ENCODE measurements at places on chromosomes 11 and 22.
A peak's percentile ranks its signal among the peaks of the same experiment; 100 is the strongest.

- no peaks in the 10 kb centered on the region for H3K27me3 ChIP-seq
- peak overlapping the region; percentile 91 for H3K27ac ChIP-seq
- peak overlapping the region; percentile 45 for H3K4me3 ChIP-seq
These were observed 13.7 kb downstream of the ZBTB16 start for GRCh38 chr11:114073007-114073827.

DNA sequence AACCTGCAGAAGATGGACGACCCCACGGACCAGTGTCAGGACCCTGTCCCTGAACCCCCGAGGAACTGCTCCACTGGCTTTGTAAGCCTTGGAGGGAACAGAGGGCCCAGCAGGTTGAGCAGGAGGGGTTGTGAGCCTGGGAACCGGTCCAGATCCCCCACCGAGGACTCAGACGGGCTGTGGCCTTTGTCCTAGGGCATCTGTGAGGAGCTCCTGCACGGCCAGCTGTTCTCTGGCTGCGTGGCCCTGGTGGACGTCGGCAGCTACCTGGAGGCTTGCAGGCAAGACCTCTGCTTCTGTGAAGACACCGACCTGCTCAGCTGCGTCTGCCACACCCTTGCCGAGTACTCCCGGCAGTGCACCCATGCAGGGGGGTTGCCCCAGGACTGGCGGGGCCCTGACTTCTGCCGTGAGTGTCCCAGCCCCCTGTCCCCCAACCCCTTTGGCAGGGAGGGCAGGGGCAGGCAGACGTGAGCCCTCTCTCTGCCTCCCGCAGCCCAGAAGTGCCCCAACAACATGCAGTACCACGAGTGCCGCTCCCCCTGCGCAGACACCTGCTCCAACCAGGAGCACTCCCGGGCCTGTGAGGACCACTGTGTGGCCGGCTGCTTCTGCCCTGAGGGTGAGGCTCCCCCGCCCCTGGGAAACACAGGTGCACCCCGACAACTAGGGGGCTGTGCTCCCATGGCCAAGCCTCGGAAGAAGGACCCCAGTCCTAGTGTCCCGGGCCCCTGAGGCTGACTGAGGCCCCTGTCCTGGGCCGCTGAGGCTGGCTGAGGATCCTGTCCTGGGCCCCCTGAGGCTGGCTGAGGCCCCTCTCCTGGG is 6.4 kb downstream of the MUC5AC start:
- H3K36me3 ChIP-seq = no peaks in the 10 kb centered on the region
- H3K27me3 ChIP-seq = no peaks in the 10 kb centered on the region
- H3K4me1 ChIP-seq = no peaks in the 10 kb centered on the region
- no peak overlapping the region for H3K27ac ChIP-seq
- no peak for DNase-seq

- peaks cover 6% of the 10 kb centered on the region for H3K36me3 ChIP-seq
- peak overlapping the region; percentile 77 for H3K4me3 ChIP-seq
- H3K27ac ChIP-seq = peak overlapping the region; percentile 81
- DNase-seq = peak; percentile 47
These were observed 2.1 kb downstream of the ADA2 start for GRCh38 chr22:17217179-17217578.

GRCh38 chr11:62567018-62567633 is 6.6 kb downstream of the EEF1G start:
- peaks cover 71% of the 10 kb centered on the region for H3K36me3 ChIP-seq
- H3K4me1 ChIP-seq = peaks cover 57% of the 10 kb centered on the region

DNA sequence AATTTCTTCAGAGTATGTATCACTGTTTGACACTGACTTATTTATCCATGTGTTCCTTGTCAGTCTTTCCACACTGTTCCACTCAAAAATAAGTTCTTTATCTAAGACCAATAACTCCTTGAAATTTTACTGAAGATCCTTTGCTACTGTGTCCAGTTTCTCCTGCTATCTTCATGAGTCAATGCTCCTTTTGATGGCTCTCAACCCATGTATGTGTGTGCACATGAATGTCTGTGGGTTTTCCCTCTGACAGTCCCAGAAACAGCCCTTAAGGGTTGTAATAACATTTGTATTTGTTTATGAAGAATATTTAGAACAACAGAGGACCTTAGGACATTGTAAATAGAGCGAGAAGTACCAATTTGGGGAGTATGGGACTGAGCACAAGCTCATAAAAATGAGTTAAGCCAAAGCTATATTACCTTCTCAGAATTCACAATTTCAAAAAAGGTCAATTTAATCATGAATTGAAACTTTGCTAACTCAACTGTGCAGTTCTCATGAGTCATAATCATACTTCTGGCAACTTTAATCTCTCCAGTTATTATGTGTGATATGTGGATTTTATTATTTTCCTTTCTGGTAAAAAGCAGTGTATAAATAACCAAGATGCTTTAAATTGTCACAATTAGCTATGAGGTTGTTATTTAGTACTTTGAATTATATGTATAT is 533.6 kb downstream of the CNTN5 start:
- H3K36me3 ChIP-seq = no peaks in the 10 kb centered on the region
- H3K4me1 ChIP-seq = no peaks in the 10 kb centered on the region
- DNase-seq = no peak
- H3K27ac ChIP-seq = no peak overlapping the region
- no peak overlapping the region for H3K4me3 ChIP-seq

- H3K4me3 ChIP-seq = no peak overlapping the region
- no peaks in the 10 kb centered on the region for H3K27me3 ChIP-seq
- H3K36me3 ChIP-seq = no peaks in the 10 kb centered on the region
- H3K4me1 ChIP-seq = no peaks in the 10 kb centered on the region
- DNase-seq = no peak
These were observed 219.1 kb upstream of the CCDC179 start for GRCh38 chr11:23079382-23079813.

DNA sequence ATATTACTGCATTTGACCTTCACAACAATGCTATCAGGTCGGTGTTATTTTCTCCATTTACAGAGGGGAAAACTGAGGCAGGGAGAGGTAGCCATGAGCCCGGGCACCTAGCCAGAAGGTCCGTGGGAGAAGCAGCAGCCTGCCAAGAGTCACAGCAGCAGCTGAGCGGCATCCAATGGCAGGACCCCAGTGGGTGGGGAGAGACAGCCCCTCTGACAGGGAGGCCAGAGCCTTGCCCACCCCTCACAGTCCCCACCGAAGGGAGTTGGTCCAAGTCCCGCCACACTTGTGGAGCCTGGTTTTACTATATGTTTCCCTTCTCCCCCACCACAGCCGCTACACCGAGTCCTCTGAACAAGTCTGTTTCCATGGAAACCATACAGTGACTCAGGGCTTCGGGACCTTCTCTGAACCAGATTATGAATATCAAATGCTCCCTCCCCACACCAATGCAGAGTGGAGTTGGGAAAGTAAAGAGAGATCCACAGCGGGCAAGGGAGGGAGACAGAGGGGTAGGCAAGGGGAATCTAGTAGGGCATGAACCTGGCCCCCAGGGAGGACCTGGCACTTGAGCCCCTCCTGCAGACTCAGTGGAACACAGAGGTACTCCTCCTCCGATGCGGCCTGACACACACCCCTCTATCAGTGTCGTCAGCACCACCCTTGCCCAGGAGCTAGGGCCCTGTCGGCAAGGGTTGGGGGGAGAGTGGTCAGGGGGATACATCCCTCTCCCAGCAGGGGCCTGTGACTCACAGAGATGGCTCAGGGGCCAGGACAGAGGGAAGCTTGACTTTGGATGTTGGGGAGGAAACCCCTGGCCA is 2.5 kb downstream of the CHST1 start:
- H3K4me3 ChIP-seq = no peak overlapping the region
- peaks cover 49% of the 10 kb centered on the region for H3K27me3 ChIP-seq
- DNase-seq = peak; percentile 61

GRCh38 chr11:61830237-61831105 is 2.4 kb downstream of the FADS2 start:
- H3K27me3 ChIP-seq = peaks cover 9% of the 10 kb centered on the region
- peaks cover 46% of the 10 kb centered on the region for H3K36me3 ChIP-seq
- H3K27ac ChIP-seq = no peak overlapping the region

GRCh38 chr11:61141601-61142028 is 19.6 kb downstream of the VPS37C start:
- no peaks in the 10 kb centered on the region for H3K27me3 ChIP-seq
- no peak for DNase-seq
- no peaks in the 10 kb centered on the region for H3K36me3 ChIP-seq
- no peak overlapping the region for H3K4me3 ChIP-seq

GRCh38 chr22:30615543-30615954 is 8.6 kb downstream of the TCN2 start:
- no peak overlapping the region for H3K4me3 ChIP-seq
- no peaks in the 10 kb centered on the region for H3K27me3 ChIP-seq
- no peaks in the 10 kb centered on the region for H3K36me3 ChIP-seq
- DNase-seq = no peak

DNA sequence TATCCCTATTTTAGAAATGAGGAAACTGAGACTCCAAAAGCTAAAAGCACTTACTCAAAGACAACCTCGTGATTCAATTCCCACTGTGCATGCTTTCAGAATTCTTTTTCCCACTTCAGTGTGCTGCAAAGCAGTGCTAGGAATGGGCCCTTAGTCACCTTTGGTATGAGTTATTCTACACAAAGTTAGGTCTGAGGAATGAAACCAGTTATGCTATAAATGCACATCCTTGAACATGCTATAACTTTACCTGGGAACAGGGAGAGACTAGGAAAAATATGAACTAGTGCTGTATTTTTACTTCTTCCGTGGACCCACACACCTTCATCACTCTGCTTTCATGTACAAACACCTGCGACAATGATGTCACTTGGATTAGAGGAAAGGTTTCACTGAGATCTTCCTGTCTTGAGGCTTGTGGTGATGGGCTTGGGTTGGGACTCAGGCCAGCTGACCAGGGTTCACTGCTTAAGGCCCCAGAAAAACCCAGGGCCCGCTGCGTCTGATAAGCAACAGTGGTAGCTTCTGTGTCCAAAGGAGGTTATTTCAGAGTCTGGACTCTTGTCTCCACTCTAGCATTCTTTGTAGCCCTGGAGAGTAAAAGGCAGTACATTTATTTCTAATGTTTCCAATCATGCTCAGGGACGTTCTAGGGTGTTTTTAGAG is 81.6 kb downstream of the ZC3H12C start:
- H3K27ac ChIP-seq = no peak overlapping the region
- peaks cover 14% of the 10 kb centered on the region for H3K27me3 ChIP-seq
- H3K4me3 ChIP-seq = no peak overlapping the region

- H3K27ac ChIP-seq = no peak overlapping the region
- DNase-seq = no peak
- no peaks in the 10 kb centered on the region for H3K27me3 ChIP-seq
- H3K36me3 ChIP-seq = no peaks in the 10 kb centered on the region
- H3K4me3 ChIP-seq = no peak overlapping the region
These were observed 875.6 kb downstream of the METTL15 start for GRCh38 chr11:28983780-28984179.

GRCh38 chr11:105975128-105975527 is 46.9 kb downstream of the MSANTD4 start:
- H3K27me3 ChIP-seq = peaks cover 3% of the 10 kb centered on the region
- H3K4me3 ChIP-seq = no peak overlapping the region
- H3K27ac ChIP-seq = no peak overlapping the region
- no peaks in the 10 kb centered on the region for H3K36me3 ChIP-seq
- no peak for DNase-seq

DNA sequence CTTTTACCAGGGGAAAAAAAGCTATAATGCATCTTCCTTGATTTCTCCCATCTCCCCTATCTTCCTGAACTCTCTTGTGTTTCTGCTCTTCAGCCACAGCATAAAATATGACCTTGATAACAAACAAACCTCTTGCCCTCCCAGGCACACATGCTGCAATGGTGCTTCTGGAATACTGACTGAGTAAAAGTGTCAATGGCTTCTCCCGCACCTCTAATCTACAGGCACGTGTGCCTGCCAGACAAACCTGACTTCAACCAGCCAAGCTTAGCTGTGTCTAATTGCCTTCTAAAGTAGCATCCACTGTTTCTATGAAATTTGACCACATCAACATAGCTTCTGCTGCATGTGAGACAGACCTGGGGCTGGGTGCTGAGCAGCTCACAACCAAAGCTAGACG is 12.7 kb downstream of the OPCML start:
- H3K4me3 ChIP-seq = no peak overlapping the region
- no peaks in the 10 kb centered on the region for H3K36me3 ChIP-seq
- no peaks in the 10 kb centered on the region for H3K27me3 ChIP-seq

- no peak for DNase-seq
- peaks cover 66% of the 10 kb centered on the region for H3K36me3 ChIP-seq
- H3K27ac ChIP-seq = peak overlapping the region; percentile 92
- peaks cover 58% of the 10 kb centered on the region for H3K4me1 ChIP-seq
- H3K27me3 ChIP-seq = no peaks in the 10 kb centered on the region
- peak overlapping the region; percentile 81 for H3K4me3 ChIP-seq
These were observed 12.6 kb downstream of the IGSF9B start for GRCh38 chr11:133943950-133944698.

DNA sequence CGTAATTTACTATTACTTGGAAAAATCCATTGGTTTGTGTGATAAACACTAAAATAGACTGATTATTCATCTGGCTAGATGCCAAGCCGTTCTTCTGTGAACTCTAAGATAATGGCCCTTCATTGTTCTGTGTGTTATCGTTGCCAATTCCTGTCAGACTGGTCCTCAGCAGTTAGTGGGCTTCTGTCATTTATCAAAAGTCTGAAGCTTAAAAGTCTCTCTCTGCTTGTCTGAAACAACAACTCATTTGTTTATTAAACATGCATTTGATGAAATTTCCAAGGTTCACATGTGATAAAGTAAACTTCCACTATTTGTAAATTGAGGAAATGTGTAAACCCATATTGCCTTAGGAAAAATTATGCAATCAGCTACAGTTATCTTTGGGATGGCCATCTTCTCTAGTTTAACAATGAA is 21.1 kb upstream of the RDX start:
- H3K27me3 ChIP-seq = peaks cover 5% of the 10 kb centered on the region
- H3K36me3 ChIP-seq = no peaks in the 10 kb centered on the region
- no peak for DNase-seq
- peaks cover under 1% of the 10 kb centered on the region for H3K4me1 ChIP-seq

DNA sequence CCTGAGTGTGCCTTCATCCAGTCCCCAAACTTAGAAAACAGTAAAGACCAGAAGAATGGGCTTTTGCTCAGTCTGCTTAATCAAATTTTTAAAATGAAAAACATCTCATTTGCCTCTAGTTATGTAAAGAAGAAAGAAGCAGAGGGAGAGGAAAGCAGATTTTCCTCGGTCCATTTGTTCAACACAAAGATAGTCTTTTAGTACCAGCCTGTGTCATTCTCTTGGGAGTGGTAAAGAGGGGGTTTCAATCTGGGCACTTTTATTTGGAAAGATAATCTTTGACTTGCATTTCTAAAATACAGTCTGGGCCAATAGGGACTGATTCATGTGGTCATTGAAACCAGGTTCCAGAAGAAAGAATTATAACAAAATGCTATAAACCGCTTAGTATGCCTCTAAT is 29.5 kb downstream of the KREMEN1 start:
- H3K27ac ChIP-seq = no peak overlapping the region
- peaks cover 1% of the 10 kb centered on the region for H3K27me3 ChIP-seq
- no peak overlapping the region for H3K4me3 ChIP-seq
- H3K36me3 ChIP-seq = no peaks in the 10 kb centered on the region
- no peaks in the 10 kb centered on the region for H3K4me1 ChIP-seq

- peaks cover 2% of the 10 kb centered on the region for H3K36me3 ChIP-seq
- H3K27ac ChIP-seq = no peak overlapping the region
- H3K4me3 ChIP-seq = no peak overlapping the region
- no peak for DNase-seq
- no peaks in the 10 kb centered on the region for H3K27me3 ChIP-seq
- peaks cover 26% of the 10 kb centered on the region for H3K4me1 ChIP-seq
These were observed 57.6 kb downstream of the RTN4R start for GRCh38 chr22:20210473-20211059.

Data from activated CD8-positive, alpha-beta T cell treated with anti-CD3 and anti-CD28 coated beads for 36 hours (primary cell).